Left renal pelvis (tissue), 4 donors: ENCODE measurements at places on chromosomes 4 and X.

GRCh38 chrX:150849996-150850720 lies 48.3 kb downstream of the CD99L2 start:
- DNase-seq, result no peak

GRCh38 chrX:17377795-17378194 lies 2.8 kb downstream of the NHS start:
- DNase-seq, result no peak

GRCh38 chr4:48467442-48467841 lies 15.7 kb upstream of the SLC10A4 start:
- no peak for DNase-seq

GRCh38 chr4:107600983-107601382 lies 119.1 kb downstream of the PAPSS1 start:
- DNase-seq, result no peak

DNA sequence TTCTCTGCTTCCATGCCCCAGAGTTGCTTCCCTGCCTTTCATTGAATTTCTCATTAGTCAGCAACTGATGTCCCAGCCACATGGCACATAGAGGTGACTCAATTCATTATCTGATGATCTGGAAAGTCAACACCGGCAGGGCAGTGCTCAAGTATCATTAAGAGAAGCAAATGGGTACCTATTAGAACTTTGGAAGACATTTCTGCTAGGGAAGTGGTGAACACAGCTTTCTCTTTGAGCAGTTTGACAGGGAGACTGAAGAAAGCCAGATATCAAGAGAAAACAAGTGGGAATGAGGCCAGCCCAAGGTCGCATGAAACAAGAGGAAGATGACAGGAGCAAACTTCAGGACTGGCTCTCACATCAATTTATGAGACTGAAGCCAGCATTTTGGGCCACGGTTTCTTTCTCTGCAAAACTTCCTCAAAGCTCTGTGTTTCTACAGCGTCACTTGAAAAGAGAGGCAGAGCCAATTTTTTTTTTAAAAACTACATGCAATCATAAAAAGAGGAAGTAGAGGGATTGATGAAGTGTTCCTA lies 108.3 kb upstream of the RPS6KA3 start:
- no peak for DNase-seq

- no peak for DNase-seq
Observed at GRCh38 chr4:5276475-5277075, 225.3 kb downstream of the STK32B start.

GRCh38 chrX:151710457-151710856 lies 5.4 kb upstream of the FATE1 start:
- DNase-seq, result no peak
